ENCODE measurements at places on chromosomes 2 and 18.

DNA sequence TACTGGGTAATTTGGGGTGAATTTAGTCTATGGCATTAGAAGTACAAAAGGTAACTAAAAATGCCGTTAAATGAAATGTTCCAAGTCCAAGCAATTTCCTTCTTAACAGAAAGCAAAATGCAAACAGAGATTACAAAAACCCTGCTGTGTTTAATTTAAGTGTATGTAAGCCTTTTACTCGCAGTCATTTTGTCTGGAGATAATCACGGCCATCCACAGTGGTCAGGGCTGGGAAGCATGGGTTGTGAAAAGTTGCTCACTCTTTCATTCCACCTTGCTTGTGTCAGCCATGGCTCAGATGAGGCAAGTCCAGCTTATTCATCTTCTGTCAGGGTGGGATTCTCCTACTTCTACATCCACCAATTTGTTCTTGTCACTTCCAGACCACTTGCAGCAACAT lies 983.6 kb upstream of the ZEB2 start:
- no peak overlapping the region for H3K27ac ChIP-seq
- no peak for DNase-seq
- H3K36me3 ChIP-seq, result no peaks in the 10 kb centered on the region

DNA sequence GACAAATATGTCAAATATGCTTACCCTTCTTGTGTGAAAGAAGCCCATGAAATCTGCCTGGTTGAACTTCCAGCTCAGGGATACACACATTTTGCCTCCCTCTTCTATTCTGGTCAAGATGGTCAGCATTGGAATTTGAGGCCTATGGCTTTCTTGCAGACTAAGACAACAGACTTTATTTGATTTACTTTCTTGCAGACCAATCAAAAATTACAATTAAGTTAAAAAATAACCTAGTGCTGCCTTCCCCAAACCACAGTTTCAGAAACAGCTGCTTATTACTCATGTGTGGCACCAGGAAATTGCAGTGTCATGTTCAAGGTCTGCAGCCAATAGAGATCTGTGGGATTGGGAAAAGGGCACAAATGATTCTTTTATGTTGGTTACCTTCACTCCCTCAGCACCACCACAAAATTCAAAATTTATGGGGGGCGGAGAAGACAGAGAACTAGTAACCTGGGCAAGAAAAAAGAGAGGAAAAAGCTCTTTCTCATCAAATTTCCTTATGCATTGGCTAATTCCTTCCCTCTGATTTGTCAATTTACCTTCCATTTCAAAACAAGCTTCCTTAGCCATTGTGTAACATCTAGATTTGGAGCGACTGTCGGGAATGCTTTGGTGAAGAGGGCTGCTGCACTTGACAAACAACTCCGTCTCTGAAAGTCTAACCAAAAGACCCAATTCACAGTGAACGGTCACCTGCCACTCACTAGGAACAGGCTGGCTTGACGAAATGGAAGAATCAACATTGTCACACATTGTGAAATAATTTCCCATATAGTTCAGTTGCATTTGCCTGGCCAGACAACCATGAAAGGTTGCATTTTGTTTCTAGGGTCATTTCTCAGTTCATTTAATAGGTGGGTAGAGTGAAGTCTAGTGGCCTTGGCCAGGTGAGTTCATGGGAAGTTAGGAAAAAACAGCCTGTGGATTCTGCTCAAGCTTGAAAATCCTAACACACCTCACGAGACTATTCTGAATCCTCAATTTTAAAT lies 100.4 kb upstream of the FZD5 start:
- H3K4me1 ChIP-seq, result peaks cover 22% of the 10 kb centered on the region
- H3K4me3 ChIP-seq, result no peak overlapping the region
- H3K36me3 ChIP-seq, result peaks cover 2% of the 10 kb centered on the region
- no peak for DNase-seq

GRCh38 chr2:178068823-178069454 lies 3.6 kb downstream of the PDE11A start:
- DNase-seq, result no peak
- H3K27ac ChIP-seq, result no peak overlapping the region
- no peak overlapping the region for H3K4me3 ChIP-seq
- peaks cover 59% of the 10 kb centered on the region for H3K27me3 ChIP-seq

- DNase-seq, result no peak
- no peak overlapping the region for H3K27ac ChIP-seq
- H3K36me3 ChIP-seq, result no peaks in the 10 kb centered on the region
- H3K4me3 ChIP-seq, result no peak overlapping the region
- H3K27me3 ChIP-seq, result peaks cover 45% of the 10 kb centered on the region
These were observed 13.5 kb downstream of the SPATA3 start for GRCh38 chr2:231009236-231009919.

DNA sequence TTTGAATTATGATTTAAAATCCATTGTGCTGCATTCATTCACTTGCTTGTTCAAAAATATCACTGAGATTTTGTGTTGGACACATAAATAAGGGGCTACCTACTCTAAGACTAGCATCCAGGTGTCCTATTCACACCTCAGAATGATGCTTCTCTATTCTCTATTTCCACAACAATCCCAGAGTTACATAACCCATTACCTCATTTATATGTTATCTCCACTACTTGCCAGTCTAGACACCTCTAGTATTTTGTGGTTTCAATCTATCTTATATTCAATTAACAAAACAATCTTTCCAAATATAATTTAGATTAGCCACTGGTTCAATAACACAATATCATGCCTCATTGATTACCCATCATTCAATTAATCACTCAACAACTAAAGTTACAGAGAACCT lies 409.8 kb downstream of the NCKAP5 start:
- H3K27ac ChIP-seq, result no peak overlapping the region
- H3K27me3 ChIP-seq, result no peaks in the 10 kb centered on the region
- H3K4me3 ChIP-seq, result no peak overlapping the region
- H3K36me3 ChIP-seq, result no peaks in the 10 kb centered on the region
- no peaks in the 10 kb centered on the region for H3K4me1 ChIP-seq

GRCh38 chr2:127382831-127383230 lies 4.9 kb downstream of the MAP3K2 start:
- H3K36me3 ChIP-seq, result peaks cover 2% of the 10 kb centered on the region
- no peak for DNase-seq
- no peak overlapping the region for H3K4me3 ChIP-seq
- H3K4me1 ChIP-seq, result peaks cover 42% of the 10 kb centered on the region
- no peak overlapping the region for H3K27ac ChIP-seq

DNA sequence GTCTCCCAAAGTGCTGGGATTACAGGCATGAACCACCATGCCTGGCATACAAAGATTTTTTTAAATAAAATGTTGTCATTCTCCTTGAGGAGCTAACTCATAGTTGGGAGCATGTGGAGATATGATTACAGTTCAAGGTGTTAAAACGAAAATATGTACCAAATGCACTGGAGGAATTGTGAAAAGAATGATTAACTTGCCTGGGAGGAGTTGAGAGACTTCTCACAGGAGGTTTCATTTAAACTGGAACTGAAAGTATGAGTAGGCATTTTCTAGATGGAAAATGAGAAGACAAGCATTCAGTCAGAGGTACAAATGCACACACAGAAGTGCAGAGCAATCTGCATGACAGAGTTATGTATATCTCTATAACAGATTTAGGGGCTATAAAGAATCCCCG lies 126.6 kb upstream of the PDE1A start:
- peaks cover 3% of the 10 kb centered on the region for H3K36me3 ChIP-seq
- no peaks in the 10 kb centered on the region for H3K27me3 ChIP-seq
- peaks cover 4% of the 10 kb centered on the region for H3K4me1 ChIP-seq
- no peak overlapping the region for H3K27ac ChIP-seq
- H3K4me3 ChIP-seq, result no peak overlapping the region

DNA sequence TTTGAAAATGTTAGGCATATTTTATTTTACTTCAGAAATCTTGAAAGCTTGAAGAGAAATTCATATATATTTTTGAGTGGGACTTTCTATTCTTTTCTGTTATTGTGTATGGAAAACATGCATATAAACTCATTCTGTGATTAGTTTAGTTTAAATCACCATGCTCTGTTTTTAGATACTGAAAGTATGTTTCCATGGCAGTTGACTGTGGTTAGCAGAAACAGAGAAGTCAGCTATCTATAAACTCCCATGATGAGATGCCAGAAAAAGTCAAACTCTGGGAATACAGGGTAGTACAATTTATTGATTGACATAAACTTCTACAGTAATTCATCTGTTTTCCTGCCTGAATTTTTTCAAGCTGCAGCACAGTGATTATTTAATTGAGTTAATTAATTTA lies 905.3 kb upstream of the VRK2 start:
- H3K27me3 ChIP-seq, result peaks cover 11% of the 10 kb centered on the region
- H3K4me1 ChIP-seq, result no peaks in the 10 kb centered on the region
- H3K4me3 ChIP-seq, result no peak overlapping the region
- DNase-seq, result no peak
- H3K36me3 ChIP-seq, result no peaks in the 10 kb centered on the region

- no peak for DNase-seq
- H3K27me3 ChIP-seq, result no peaks in the 10 kb centered on the region
- H3K36me3 ChIP-seq, result peaks cover 11% of the 10 kb centered on the region
- H3K4me3 ChIP-seq, result no peak overlapping the region
- peaks cover 5% of the 10 kb centered on the region for H3K4me1 ChIP-seq
These were observed 82.3 kb downstream of the TMEM185B start for GRCh38 chr2:120140866-120141265.
